Cardiac muscle cell (in vitro differentiated cells and primary cell): ENCODE measurements at places on chromosomes 5 and 9. TPM values are rescaled to one million over a fixed set of nuclear protein-coding genes. Genes with fewer than 3 reads are reported as not detected.
A peak's percentile ranks its signal among the peaks of the same experiment; 100 is the strongest.

DNA sequence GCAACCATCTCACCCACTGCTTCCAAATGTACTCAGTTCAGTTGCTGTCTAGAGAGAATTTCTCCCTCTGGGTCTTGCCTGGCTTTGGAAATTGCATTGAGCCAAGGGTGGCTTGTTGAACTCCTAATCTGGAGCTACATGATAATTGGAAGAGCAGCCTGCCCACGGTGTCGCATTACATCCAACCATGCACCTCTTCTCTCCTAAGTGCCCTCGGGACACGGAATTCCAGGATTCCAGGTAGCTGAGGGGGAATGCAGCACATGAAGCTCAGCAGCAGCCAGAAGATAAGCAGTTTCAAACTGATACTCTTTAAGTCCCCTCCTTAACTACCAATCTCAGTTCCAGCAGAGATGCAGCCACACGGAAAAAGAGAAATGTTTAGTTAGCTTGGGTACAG is 509.4 kb upstream of the KLF4 start:
- peak overlapping the region; percentile 28 for H3K27ac ChIP-seq
- peak; percentile 62 for DNase-seq
- no peak overlapping the region for H3K4me3 ChIP-seq
- H3K4me1 ChIP-seq: peaks cover 4% of the 10 kb centered on the region

DNA sequence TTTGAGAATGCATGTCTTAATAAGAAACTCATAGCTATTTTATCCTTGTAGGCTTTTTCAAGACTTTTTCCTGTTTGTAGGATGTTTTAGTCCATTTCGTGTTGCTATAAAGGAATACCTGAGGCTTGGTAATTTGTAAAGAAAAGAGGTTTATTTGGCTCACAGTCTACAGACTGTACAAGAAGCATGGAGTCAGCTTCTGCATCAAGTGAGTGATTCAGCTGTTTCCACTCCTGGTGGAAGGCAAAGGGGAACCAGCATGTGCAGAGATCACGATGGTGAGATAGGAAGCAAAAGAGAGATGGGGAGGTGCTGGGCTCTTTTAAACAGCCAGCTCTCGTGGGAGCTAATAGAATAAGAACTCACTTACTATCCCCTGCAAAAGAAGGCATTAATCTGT is 177.3 kb downstream of the ALDH1A1 start:
- no peaks in the 10 kb centered on the region for H3K4me1 ChIP-seq
- H3K4me3 ChIP-seq: no peak overlapping the region
- H3K27ac ChIP-seq: no peak overlapping the region
- no peaks in the 10 kb centered on the region for H3K36me3 ChIP-seq

DNA sequence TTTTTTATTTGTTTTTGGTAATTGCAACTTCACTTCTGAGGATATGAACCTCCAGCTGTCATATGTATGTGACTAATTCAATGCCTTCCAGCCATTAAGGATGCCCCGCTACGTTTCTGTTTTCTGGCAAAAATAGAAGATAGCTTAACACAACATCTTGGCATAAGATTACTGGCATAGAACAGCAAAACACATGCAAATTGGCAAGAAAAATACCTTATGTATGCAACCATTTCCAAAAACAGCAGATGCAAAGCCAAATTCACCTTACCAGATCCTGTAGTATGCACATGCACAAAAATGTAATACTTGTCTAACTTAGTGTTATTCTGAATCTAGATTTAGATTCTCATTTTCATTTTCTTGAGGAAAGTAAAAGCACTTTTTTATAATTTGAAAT is 461.1 kb upstream of the CYLC2 start:
- DNase-seq: no peak
- H3K4me3 ChIP-seq: no peak overlapping the region
- H3K4me1 ChIP-seq: no peaks in the 10 kb centered on the region
- H3K27me3 ChIP-seq: no peaks in the 10 kb centered on the region

DNA sequence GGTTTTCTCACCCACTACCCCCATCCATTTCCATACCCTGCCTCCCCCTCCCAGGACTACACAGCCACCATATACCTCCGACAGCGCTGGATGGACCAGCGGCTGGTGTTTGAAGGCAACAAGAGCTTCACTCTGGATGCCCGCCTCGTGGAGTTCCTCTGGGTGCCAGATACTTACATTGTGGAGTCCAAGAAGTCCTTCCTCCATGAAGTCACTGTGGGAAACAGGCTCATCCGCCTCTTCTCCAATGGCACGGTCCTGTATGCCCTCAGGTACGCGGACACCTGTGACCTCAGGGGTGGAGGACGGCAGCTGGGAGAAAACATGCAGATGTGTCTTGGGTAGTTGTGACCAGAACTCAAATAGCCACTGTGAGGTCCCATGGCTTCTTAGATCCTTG is 11.6 kb downstream of the GABRP start:
- no peak overlapping the region for H3K27ac ChIP-seq

DNA sequence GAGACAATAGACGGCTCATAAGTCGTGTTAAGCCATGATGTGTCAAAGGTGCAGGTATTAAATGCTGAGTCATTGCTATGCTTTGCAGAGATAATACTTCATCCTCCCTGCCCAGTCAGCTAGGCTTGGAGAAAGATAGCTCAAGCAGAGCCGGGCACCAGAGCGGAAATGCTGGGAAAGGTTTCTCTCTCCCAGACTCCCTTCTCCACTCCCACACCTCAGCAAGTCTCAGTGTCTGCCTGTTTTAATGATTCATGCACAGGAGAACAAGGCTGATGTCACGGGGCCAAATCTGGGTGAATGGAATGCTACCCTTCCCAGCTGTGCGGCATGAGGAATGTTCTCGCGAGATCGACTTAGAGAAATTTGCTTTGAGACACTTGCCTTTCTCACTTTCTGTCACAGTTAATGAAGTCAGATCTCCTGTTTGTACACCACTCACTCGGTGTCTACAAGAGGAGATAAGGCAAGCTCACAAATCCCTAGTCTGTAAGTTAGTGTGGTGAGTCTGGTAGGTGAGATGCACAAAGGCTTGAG is 204.4 kb downstream of the EFNA5 start:
- peak overlapping the region; percentile 81 for H3K27ac ChIP-seq
- H3K36me3 ChIP-seq: no peaks in the 10 kb centered on the region
- H3K27me3 ChIP-seq: no peaks in the 10 kb centered on the region
- H3K4me1 ChIP-seq: peaks cover 54% of the 10 kb centered on the region
- H3K4me3 ChIP-seq: no peak overlapping the region
- DNase-seq: peak; percentile 93

DNA sequence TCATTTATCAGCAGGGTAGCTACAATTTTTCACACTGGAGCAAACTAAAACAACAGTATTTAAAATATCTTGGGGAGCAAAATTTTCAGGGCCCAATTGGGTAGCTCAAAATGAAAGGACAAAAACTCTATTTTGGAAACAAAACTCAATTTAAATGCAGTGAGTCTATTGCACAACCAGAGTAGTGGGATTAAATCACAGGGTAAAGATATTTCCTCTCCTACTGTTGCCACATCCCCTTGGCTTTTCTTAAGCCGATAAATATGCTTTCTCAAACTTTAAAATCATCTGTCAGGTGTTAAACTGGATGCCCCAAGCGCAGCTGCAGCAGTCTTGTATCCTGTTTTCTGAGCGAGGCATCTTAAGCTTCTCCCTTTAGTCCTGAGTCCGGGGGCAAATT is 1474.3 kb upstream of the CDH9 start:
- H3K27ac ChIP-seq: no peak overlapping the region
- H3K36me3 ChIP-seq: no peaks in the 10 kb centered on the region
- no peaks in the 10 kb centered on the region for H3K4me1 ChIP-seq
- no peak overlapping the region for H3K4me3 ChIP-seq

DNA sequence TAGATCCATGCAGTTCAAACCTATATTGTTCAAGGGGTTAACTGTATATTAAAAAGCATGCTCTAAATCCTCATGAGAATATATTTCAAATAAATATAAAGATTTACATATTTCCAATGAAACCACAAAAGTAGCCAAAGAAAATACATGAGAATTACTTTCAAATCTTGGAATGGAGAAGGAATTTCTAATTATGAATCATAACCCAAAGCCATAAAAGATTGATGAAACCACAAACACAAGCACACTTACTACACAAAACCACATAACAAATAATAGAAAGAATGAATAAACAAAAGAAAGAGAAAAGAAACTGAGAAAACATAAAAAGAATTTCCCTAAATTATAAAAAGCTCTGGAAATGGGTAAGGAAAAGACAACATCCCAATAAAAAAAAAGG is 16.0 kb downstream of the ERP44 start:
- no peaks in the 10 kb centered on the region for H3K4me1 ChIP-seq
- no peak overlapping the region for H3K27ac ChIP-seq
- H3K27me3 ChIP-seq: no peaks in the 10 kb centered on the region
- no peak overlapping the region for H3K4me3 ChIP-seq
- H3K36me3 ChIP-seq: no peaks in the 10 kb centered on the region

GRCh38 chr5:58459146-58460001 is 512 bp downstream of the PLK2 start:
- peak overlapping the region; percentile 49 for H3K27ac ChIP-seq
- H3K4me3 ChIP-seq: peak overlapping the region; percentile 79
- no peaks in the 10 kb centered on the region for H3K27me3 ChIP-seq
- H3K4me1 ChIP-seq: no peaks in the 10 kb centered on the region
- peak; percentile 57 for DNase-seq

GRCh38 chr5:141851195-141851874 is 26.9 kb downstream of the PCDH1 start:
- no peaks in the 10 kb centered on the region for H3K36me3 ChIP-seq
- H3K4me3 ChIP-seq: no peak overlapping the region
- no peak overlapping the region for H3K27ac ChIP-seq
- no peaks in the 10 kb centered on the region for H3K27me3 ChIP-seq

DNA sequence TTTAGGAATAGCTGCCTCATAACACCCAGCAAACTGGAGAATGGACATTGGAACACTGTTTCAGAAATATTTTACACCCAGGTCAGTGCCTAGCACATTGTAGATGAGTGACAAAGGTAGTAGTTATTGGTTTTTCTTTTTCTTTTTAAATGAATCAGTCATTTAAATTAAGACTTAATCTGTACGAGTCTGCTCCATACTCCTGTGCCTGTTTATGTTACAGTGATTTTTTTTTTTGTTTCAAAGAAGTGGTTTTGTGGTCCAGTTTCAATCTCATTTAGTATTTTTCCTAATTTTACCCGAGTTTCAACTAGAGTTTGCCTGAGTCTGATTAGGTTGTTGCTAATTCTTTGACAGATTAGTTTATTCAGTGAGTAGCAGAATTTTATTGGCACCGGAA is 16.2 kb downstream of the LMNB1 start:
- DNase-seq: no peak
- H3K36me3 ChIP-seq: no peaks in the 10 kb centered on the region
- H3K4me1 ChIP-seq: peaks cover 11% of the 10 kb centered on the region
- no peak overlapping the region for H3K4me3 ChIP-seq

DNA sequence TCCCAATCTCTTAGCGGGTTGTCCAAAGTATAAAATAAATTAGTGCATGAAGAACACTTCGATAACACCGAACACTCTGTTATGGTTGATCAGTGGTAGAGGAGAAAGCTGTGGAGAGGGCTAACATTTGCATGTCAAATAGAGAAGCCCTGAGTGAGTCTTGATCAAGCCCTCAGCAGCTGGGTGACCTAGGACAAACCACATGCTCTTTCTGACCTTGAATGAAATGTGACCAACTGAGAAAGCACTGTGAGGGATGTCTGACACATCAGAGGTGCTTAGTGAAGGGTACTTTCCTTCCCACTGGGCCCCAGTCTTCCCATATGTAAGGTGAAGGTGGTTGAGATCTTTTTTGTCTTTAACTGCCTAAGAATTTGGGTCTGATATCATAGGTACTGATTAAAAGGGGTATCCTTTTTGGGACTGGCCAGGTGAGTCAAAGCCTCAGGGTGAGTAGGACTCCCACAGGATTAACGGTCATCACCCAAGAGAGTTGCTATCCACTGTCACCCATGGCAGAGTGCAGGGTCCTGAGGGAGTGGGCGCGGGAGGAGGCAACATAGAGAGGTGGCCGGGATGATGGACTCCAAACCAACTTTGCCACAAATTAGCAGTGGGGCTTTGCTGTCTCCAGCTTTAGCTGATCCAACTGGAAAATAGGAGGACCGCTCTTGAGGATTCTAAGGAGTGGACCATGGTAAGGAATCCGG is 53.5 kb downstream of the KIF4B start:
- DNase-seq: no peak
- H3K4me1 ChIP-seq: no peaks in the 10 kb centered on the region
- no peak overlapping the region for H3K27ac ChIP-seq

DNA sequence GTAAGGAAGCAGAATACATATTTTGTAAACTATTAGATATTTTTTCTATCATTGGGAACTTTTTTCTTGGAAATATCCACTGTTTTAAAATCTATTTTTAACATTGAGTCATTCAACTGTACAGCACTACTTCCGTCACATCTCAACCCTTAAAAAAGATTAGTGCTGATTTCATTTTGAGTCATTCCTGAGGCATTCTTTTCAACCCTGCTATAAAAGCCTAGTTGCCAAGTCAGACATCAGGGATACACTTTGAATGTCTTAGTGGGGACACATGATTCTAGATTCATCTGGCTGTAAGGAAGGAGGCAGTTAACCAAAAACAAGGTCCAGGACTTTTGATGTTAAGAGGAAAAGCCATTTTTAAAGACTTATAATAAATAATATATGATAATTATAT is 160.9 kb downstream of the GIN1 start:
- H3K27me3 ChIP-seq: no peaks in the 10 kb centered on the region
- peaks cover 6% of the 10 kb centered on the region for H3K4me1 ChIP-seq
- H3K36me3 ChIP-seq: peaks cover 8% of the 10 kb centered on the region
- H3K27ac ChIP-seq: no peak overlapping the region
- no peak overlapping the region for H3K4me3 ChIP-seq

- no peak overlapping the region for H3K27ac ChIP-seq
- no peaks in the 10 kb centered on the region for H3K4me1 ChIP-seq
- peaks cover 8% of the 10 kb centered on the region for H3K27me3 ChIP-seq
- no peaks in the 10 kb centered on the region for H3K36me3 ChIP-seq
Observed at GRCh38 chr9:93974151-93974550, 19.0 kb upstream of the BARX1 start.

DNA sequence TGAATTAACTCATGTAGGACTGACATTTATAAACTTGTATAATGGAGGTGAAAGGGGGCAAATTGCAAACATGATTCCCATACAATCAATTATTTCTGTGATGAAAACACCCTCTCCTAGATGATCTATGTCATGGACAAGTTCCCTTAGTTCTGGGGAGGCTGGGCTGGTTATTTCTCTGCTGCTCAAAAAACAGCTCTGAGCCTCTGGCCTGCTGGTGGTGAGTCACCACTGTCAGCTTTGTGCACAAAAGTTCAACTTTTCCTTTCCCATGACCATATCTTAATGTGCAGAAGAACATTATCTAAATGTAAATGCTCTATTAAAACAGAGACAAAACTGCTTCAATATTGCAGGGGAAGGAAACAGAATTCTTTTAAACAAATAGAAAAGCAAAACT is 85.0 kb downstream of the HMHB1 start:
- H3K27me3 ChIP-seq: no peaks in the 10 kb centered on the region
- H3K4me3 ChIP-seq: no peak overlapping the region
- peaks cover 7% of the 10 kb centered on the region for H3K4me1 ChIP-seq
- no peaks in the 10 kb centered on the region for H3K36me3 ChIP-seq
- H3K27ac ChIP-seq: no peak overlapping the region
- DNase-seq: no peak

PCDHB10 gene
- 8.8 and 10.9 TPM in 2 replicates for total RNA-seq

ARL14EPL gene
- not detected in 2 replicates for total RNA-seq

DDX4 gene
- not detected in 2 replicates for total RNA-seq
